ENCODE measurements at places on chromosomes 5 and 9. TPM values are rescaled to one million over a fixed set of nuclear protein-coding genes. Genes with fewer than 3 reads are reported as not detected.

GRCh38 chr5:156491766-156492165 is 164.8 kb downstream of the SGCD start:
- DNase-seq = no peak

GRCh38 chr5:368183-369084 is 46.9 kb downstream of the AHRR start:
- DNase-seq = no peak

DNA sequence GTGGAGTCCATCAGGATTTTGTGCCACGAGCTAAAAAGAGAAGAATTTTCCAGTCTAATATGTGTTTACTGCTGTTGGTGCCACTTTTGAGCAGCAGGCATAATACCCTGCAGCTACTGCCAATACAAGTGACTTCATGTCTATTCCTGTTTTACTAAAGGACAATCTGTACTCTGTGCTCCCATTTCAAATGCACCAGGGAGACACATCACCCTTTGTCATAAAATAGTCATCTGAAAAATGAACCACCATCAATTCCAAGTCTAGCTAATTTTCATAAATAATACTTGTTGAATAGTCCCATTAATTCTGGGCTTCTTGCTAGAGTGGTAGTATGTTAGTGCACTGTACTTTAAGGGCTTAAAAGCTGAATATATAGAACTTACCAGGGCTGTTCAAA is 8.9 kb upstream of the PKD2L2 start:
- DNase-seq = peak; percentile 37

GRCh38 chr5:60521376-60522291 is 178.3 kb downstream of the DEPDC1B start:
- DNase-seq = no peak

DNA sequence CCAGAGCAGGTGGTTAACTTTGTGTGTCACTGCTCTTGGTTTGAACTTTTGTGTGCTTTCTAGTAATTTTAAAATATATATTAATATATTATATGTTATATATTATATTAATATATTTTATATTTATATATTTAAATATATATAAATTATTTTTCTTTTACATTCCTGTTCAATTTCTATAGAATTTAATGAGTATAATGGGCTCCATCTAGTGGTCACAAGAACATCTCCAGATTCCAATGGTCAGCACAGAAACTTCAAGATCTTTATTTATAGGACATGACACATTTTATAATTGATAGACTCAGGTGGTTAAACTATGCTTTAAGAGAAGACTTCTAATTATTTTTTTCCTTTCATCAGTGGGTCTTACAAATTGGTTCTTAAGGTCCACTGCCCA is 39.1 kb downstream of the COL23A1 start:
- peak; percentile 58 for DNase-seq

DNA sequence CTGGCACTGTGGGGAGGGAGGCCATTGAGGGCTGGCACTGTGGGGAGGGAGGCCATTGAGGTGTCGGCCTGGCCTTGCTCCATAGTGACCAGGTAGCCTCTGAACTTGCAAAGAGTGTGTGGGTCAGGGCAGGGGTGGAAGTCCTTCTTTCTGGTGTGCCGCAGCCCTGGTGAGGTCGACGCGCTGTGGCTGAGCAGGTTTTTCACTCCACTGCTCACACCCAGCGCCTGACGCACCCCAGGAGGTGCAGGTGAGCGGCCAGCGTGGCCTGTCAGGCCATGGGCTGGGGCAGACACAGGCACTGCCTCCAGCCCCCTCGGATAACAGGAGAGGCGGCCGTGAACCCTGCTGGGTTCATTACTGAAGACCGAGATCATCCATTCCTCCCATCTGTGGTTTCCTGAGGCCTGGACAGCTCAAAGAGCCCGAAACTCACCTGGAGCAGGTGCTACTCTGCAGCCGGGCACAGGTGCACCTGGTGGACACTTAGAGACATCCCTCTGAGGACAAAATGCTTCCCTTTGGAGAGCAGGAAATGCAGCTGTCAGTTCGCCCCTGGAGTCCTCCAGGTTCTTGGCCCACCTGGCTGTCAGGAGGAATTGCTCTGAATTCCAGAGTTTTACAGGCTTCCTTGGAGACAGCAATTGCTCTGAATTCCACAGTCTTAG is 32.4 kb downstream of the LHX3 start:
- DNase-seq = no peak

DNA sequence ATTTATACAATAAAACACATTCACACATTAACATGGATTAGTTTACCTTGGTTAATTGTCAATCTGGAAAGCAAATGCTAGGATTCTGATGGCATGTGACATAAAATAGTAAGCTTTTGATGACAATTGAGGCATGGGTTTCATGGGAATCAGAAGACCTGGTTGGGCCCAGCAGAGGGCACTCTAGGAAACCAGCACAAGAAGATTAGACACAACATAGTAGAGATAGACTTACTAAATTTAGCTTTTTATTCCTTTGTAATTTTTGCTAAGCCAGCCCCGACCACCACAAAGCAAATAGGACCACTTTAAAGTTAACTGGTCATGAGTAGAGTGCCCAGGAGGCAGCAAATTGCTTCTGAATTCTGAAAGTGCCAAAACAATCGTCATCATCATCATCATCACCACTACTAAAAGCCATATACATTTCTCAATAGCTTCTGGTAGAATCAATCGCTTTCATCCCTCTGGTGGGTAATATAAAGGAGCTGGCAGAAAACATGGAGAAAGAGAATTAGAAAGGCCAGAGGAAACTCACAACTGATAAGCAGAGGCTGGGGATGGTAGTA is 163.2 kb downstream of the ARRDC3 start:
- no peak for DNase-seq

- no peak for DNase-seq
Observed at GRCh38 chr9:73327149-73327548, 175.5 kb downstream of the ANXA1 start.

DNA sequence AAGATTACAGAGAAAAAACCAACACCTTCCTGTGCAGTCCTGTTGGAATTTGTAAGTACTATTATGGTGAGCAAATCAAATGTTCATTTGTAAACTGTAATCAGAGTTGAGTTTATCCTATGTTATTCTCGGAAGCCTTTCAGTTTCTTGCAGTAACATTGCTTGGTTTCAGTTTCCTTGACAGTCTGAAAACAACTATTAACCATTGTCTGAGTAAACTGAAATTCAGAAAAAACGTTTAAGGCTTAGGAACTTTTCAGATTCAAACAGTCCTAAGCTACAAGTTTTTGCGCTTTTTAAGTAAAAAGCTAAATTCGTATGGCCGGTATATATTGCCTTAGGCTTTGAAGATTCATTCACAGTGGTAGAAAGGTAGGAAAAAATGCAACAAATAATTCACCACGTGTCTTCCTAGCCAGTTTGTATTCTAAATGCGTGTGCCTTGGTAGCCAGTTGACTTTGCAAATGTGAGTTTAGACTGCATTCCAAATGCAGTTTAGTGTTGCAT is 2.5 kb downstream of the GPBP1 start:
- DNase-seq = peak; percentile 67

DNA sequence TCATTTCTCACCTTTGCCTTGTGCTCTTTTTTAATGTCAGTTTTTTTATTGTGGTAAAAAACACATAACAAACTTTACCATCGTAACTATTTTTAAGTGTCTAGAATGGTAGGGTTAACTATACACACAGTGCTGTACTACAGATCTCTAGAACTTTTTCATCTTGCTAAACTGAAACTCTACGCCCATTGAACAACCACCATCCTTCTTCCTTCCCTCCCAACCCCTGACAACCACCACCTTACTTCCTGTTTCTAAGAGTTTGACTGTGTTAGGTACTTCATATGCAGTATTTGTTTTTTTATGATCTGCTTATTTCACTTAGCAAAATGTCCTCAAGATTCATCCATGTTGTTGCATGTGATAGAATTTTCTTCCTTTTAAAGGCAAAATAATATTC is 54.9 kb downstream of the PSAT1 start:
- no peak for DNase-seq

- DNase-seq = no peak
Observed at GRCh38 chr5:124474528-124475215, 271.8 kb downstream of the ZNF608 start.

GRCh38 chr9:120876842-120877240 is at the start of gene PHF19:
Gene PHF19, minus strand, starts transcription at chr9:120877188. Its CDS starts 2,447 bp downstream, at chr9:120874741.
- no peak for DNase-seq

The CRB2 gene
- total RNA-seq = 0.72 TPM

The PRRX2 gene
- total RNA-seq = 6.9 TPM

The HEMGN gene
- total RNA-seq = 4.1 TPM

The SPATA31A3 gene
- not detected for total RNA-seq

The TICAM2 gene
- 4.0 TPM for total RNA-seq

The TGFBI gene
- total RNA-seq = 376 TPM

The PCDHB12 gene
- total RNA-seq = 4.8 TPM

Measured in tongue (tissue), 3 donors.